ENCODE measurements at places on chromosomes 1 and 21. TPM values are rescaled to one million over a fixed set of nuclear protein-coding genes. Genes with fewer than 3 reads are reported as not detected.
A peak's percentile ranks its signal among the peaks of the same experiment; 100 is the strongest.

DNA sequence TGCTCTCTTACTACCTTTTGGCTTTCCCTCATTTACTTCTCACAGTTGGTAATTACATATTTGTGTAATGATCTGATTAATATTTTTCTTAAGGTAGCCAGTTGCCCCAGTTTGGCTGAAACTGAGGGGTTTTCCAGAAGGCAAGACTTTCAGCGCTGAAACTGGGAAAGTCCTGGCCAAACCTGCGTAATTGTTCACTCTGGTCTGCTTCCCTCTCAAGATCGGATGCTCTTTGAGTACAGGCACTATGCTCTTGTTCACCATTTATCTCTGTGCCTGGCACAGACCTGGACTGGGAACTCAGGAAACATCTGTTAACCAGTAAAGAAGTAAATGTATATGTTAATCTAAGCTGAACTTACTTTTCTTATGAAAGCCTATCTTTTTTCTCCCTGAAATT, 209.6 kb upstream of the HOOK1 start:
- no peak for DNase-seq
- H3K4me1 ChIP-seq = peaks cover 3% of the 10 kb centered on the region
- no peak overlapping the region for H3K27ac ChIP-seq
- no peaks in the 10 kb centered on the region for H3K27me3 ChIP-seq
- peaks cover 4% of the 10 kb centered on the region for H3K36me3 ChIP-seq

- H3K36me3 ChIP-seq = peaks cover 35% of the 10 kb centered on the region
- DNase-seq = no peak
- no peaks in the 10 kb centered on the region for H3K27me3 ChIP-seq
Observed at GRCh38 chr1:111454859-111455641, 5.8 kb downstream of the ATP5PB start.

DNA sequence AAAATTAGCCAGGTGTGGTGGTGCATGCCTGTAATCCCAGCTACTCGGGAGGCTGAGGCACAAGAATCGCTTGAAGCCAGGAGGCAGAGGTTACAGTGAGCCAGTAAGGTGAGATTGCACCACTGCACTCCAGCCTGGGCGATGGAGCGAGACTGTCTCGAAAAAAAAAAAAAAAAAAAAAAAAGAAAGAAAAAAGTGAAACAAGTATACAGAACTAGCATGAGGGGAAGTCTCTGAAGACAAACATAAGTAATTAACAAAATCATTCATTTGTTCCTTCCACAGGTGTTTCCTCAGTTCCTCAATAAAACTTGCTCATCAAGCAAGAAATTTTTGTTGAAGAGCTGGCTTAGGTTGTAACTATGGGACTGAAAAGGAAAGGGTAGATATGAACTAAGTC, 52.2 kb upstream of the CNN3 start:
- no peak overlapping the region for H3K4me3 ChIP-seq
- H3K36me3 ChIP-seq = no peaks in the 10 kb centered on the region
- H3K27ac ChIP-seq = no peak overlapping the region

DNA sequence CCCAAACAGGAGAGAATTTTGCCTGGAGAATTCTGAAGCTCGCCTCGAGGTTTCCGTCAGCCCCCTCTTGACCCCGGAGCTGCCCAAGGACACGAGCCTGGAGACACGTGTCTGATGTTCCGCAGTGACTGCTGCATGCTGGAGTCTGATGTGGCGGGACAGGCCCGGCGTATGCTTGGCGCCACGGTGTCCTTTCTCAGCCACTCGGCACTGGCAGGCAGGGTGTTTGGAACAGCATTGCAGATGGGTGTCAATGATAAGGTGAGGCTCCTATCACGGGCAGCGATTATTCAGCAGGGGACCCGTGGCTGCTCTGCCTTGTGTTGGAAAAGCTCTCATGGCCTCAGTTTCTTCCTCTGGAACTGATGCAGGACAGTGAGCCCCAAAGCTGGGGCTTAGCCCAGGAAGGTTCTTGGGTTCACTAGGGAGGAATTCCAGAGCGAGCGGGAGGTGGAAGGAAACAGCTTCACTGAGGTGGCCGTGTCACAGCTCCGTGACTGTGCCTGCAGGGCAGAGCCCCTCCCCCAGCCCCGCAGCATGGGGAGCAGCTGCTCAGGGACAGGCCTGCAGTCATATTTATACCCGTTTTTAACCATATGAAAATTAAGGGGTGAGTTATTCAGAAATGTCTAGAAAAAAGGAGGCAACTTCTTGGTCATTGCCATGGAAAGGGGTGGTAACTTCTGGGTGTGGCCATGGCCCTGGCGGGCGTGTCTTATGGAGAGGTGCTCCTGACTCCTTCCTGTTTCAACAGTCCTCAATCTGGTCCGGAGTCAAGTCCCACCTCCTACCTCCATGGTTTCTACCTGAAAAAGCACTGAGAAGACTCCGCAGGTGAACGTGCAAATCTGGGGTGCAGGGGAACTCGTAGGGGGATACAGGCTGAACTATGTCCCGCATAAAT, 123.4 kb downstream of the SIK1 start:
- no peak for DNase-seq
- H3K27ac ChIP-seq = no peak overlapping the region
- H3K4me3 ChIP-seq = no peak overlapping the region
- H3K27me3 ChIP-seq = peaks cover 8% of the 10 kb centered on the region
- H3K4me1 ChIP-seq = peaks cover 58% of the 10 kb centered on the region
- no peaks in the 10 kb centered on the region for H3K36me3 ChIP-seq

- H3K4me3 ChIP-seq = peak overlapping the region; percentile 59
- peaks cover 2% of the 10 kb centered on the region for H3K36me3 ChIP-seq
- H3K27ac ChIP-seq = no peak overlapping the region
- peaks cover 16% of the 10 kb centered on the region for H3K27me3 ChIP-seq
- H3K4me1 ChIP-seq = peaks cover 32% of the 10 kb centered on the region
- peak; percentile 33 for DNase-seq
Observed at GRCh38 chr21:42654179-42654912, 925 bp downstream of the PDE9A start.

DNA sequence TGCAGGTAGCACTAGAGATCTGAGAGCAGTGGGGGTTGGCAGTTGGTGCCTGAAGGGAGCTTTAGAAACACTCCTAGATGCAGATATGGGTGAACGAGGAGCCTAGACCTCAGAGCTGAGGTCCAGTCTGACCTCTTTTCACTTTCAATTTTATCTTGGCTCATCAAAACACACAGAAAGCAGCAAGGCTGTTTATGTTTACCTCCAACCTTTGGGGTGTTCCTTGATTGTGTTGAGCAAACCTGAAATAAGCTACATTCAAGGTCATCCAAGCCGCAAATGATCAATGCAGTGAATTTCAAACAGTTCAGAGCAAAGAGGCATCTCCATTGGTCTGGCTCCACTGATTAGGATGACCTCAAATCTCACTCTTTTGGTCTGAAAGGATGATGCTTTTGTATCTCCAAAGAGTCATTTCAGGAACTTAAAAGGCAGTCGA, 1.3 kb downstream of the LY9 start:
- no peak for DNase-seq
- H3K4me1 ChIP-seq = no peaks in the 10 kb centered on the region
- H3K27ac ChIP-seq = no peak overlapping the region

DNA sequence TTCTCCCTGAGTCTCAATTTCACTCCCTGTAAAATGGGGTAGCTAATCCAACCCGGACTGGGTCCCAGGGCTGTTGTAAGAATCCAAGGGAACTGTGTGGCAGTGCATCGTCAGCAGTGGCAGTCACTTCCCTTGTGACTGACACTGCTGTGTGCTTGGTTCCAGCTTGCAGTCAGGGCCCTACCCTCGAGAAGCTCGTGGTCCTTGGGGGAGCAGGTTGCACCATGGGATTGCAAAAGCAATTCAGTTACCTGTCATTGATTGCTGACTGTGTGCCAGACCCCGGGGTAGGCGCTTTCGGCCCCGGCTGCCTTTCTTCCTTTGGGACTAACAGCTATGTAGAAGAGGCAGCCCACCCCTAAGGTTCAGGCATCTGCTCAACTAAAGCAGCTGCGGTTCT, 2.9 kb downstream of the PTPRF start:
- H3K27me3 ChIP-seq = peaks cover 4% of the 10 kb centered on the region
- peaks cover 17% of the 10 kb centered on the region for H3K4me1 ChIP-seq
- no peak overlapping the region for H3K27ac ChIP-seq

DNA sequence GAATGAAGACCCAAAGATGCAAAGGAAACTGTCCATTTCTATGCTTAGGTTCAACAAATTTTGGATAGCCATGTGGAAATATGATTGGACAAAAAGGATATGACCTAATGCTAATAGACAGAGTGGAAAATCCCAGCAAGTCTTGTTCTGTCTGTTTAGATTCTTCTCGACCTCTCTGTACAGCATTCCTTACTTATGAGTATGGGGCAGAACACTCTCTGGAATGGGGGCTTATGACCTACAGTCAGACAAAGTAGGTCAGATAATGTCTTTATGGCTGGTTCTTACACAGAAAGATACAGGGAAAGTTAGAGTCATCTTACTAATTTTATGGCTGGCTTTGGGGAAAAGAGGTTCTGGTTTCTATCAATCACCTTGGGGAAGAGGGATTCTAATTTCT, 2.8 kb downstream of the GCSAML start:
- no peak for DNase-seq
- no peaks in the 10 kb centered on the region for H3K27me3 ChIP-seq

DNA sequence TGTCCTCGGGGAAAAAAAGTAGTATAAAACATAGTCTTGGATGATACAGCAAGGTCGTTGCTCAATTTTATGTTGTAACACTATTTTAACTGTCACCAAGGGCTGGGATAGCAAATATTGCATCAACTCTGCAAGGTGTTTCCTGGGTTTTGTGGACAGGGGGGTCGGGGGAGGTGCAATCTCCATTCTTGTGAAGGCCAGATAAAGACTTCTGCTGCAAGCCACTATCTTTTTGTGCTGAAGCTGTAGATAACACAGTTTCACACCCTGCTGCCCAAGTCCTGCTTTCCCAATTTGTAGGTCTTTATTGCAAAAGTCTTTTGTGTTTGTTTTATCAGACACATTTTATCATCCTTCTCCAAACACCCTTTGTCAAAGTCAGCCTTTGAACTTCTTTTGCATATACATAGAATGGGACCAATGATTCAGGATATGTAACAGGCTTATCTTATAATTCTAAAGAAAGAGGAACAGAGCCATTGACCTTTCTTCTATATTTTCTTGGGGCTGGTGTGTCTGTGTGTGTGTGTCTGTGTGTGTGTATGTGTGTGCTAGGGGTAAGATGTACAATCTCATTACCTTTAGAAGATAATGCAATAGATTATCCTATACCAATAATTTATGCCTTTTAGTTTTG, 140.6 kb downstream of the RUNX1 start:
- no peak overlapping the region for H3K27ac ChIP-seq
- DNase-seq = no peak
- H3K27me3 ChIP-seq = peaks cover 7% of the 10 kb centered on the region
- peaks cover 7% of the 10 kb centered on the region for H3K4me1 ChIP-seq

The LCE1C gene
- total RNA-seq = not detected

The ACTA1 gene
- 2,334 TPM for total RNA-seq

The FAM229A gene
- total RNA-seq = 5.3 TPM

The ADCY10 gene
- 0.18 TPM for total RNA-seq

All from muscle of leg (tissue), 16 donors.